Cerebellum (tissue), 4 donors: ENCODE measurements at places on chromosomes 3 and 15. TPM values are rescaled to one million over a fixed set of nuclear protein-coding genes. Genes with fewer than 3 reads are reported as not detected.

DNA sequence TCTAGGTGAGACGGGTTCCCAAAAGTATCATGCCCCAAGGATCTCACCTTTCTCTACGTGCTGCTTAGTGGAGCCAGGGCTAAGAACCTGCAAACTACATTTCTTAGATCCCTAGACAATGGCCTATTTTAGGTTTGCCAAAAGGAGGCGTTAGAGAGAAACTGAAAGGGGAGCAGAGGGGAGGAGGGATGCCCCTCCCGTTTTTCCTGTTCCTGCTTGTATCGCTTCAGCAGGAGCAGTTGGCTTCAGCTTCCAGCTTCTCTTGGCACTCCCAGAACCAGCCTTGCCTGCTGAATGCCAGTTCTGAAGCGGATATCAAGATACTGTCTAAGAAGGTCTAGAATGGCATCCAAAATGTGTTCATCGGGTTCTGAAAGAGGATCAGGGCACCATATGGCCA lies 58.4 kb upstream of the ABHD17C start:
- peak; percentile 38 for DNase-seq

GRCh38 chr3:54827776-54828175 lies 100.1 kb downstream of the LRTM1 start:
- DNase-seq: no peak

GRCh38 chr15:35362195-35362829 lies 183.7 kb downstream of the DPH6 start:
- DNase-seq: no peak

DNA sequence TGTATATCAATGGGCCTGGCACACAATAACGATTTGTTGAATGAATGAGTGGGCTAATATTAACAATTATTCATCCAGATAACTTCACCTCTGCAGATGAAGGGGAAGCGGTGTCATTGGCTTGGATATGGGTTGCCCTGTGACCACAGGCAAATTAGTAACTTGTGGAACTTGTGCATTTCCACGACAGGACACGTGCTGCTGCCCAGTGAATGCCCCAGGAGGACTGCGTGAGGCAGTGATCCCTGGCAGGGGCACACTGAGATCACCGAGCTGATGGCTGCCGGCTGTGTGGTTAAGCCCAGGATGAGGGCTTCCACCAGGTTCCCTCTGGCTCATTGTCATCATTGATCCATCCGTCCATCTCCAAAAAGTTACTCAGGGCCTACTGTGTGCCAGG lies 84.1 kb upstream of the HACD2 start:
- DNase-seq: no peak

DNA sequence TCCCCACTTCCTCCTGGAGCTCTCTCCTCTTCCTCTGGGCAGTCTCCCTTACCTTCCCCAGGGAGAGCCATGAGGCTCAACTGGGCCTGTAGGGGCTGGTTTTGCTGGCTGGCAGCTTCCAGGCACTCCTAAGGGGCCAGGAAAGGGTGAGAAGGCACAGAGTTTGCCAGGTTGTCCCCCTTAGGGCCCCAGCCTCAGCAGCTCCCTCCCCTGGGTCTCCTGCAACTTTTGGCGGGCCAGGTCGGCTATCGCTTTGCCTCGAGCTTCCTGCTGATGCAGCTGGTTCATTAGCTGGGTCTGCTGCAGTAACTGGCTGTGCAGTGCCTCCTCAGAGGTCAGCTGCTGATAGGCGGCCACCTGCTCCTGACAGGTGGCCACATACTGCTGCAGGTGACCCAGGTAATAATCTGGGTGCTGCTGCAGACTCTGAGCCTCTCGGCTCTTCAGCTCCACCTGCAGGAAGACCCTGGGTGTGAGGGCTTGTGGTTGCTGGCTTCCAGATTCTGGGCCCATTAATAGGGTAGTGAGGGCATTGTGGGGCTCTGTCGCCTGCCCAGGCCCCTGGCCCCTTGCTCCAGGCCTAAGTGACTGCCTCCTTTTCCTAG lies 29.7 kb upstream of the OR4F6 start:
- DNase-seq: no peak

DNA sequence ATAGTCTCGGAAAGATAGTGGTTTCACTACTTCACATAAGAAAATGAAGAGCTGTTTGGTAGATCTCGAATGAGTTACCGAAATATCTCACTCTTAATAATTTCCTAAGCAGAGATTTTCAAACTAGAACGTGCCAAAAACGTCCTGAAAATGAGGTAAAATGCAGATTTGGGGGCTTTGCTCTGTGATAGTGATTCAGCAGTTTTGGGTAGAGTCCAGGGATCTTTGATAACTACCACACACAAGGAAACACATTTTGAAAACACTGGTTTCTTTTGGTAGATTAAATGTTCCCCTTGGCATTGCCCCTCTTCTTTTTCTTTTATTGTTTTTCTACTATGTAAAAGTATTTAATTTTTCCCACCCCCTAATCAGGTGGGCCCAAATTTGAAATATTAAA lies 125.9 kb downstream of the EBLN2 start:
- no peak for DNase-seq

- DNase-seq: no peak
Measured at GRCh38 chr3:111590143-111590491, 5.0 kb downstream of the ZBED2 start.

GRCh38 chr15:81133782-81134461 lies at the start of gene CFAP161:
TSS of gene CFAP161 (plus strand) at chr15:81134270. CDS start at chr15:81134330, 60 bp downstream.
- peak; percentile 91 for DNase-seq

DNA sequence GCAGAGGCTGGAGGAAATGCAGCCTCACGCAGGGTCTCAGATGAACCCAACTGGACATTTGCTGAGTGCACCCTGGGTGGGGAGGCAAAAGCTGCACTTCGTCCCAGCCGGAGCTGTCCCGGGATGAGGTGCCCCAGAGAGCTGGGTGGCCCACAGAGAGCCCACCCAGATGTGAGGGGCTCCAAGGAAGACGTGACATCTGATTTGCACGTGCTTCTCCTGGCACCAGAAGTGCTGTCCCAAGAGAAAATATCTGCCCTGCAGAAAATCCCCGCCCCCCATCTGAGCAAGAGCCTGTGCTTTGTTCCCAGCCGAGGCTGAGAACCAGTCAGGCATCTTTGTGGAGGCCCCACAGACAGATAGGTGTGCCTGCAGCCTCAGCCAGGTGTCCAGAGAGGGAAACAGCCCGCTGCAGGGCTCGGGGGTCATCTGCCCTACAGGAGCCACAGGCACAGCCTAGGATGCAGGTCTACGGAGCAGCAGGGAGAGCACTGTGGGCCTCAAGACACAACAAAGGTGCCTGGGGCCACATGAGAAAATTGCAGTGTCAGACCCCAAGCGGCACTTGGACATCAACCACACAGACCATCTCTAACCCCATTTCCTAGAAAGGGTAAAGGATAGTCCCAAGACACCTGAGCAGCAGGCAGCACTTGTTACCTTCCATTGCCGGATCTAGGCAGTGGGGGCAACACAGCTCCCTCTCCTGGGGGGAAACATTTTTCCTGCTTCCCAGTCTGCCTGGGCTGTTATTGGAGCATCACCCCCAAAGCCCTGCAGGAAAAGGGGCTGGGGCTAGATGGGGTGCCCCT lies 5.8 kb downstream of the TMIE start:
- no peak for DNase-seq

DNA sequence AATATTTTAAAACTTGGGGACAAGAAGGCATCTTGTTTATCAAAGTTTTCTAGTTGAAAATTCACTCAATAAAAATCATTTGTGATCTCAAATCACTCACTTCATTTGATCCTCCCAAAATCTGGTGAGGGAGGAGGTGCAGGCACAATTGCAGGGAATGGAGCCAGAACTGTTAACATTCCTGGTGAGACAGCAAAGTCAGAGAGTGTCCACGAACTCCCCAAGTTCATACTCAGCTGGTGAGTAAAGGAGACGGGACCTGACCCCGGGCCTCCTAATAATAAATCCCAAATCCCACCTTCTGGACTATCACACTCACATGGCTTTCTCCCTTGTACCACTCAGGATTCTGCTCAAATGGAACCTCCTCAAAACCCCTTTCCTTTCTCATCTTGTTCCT lies 252.3 kb upstream of the LRTM1 start:
- DNase-seq: no peak

GRCh38 chr3:159480046-159480445 lies 508.6 kb upstream of the IL12A start:
- DNase-seq: no peak

GRCh38 chr3:52392216-52392930 lies 52.5 kb downstream of the SEMA3G start:
- DNase-seq: no peak

DNA sequence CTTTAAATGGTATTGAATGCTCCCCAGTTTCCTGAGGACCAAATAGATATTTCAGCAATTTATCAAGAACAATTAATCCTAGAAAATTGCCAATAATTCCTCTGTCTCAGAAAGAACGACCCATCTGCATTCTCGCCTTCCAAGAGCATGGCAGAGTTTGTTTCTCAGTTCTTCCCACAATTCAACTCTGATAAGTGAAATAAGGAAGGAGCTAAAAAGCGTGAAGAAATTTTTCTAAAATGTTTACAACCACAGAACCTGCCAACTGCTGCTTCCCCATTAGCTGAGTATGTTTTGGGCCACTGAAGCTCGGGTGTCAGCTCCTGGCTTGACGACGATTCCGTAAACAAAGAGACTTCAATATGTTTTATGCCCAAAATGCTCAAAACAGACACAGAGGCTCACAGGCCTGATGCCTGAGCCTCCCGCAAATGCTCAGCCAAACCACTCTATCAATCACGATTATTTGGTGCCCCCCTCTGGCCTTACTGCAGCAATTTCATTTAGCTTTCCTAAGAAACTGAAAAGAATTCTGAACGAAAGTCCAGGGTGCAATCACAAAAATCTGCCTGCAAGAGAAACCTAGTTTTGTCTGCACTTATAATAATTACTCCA lies 259.2 kb upstream of the CCDC54 start:
- peak; percentile 10 for DNase-seq

- DNase-seq: no peak
Measured at GRCh38 chr15:72554471-72555425, 80.6 kb downstream of the ARIH1 start.

DNA sequence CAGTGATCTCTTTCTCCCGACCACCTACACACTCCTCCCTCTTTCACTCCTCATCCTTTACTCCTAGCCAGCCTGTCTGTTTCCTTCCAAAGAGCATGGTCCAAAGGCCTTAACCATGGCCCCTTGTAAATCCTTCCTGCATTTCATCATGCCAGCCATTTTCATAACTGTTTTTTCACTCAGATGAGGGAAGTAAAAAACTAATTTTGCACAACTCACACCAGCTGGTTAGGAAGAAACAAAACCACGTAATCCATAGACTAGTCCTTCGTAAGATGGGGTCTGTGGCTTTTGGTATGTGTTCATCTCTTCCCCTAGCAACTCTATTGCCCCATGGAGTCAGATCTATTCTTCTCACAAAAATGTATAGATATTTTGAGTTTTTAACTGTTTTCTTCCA lies 187.8 kb downstream of the SHOX2 start:
- DNase-seq: no peak

DNA sequence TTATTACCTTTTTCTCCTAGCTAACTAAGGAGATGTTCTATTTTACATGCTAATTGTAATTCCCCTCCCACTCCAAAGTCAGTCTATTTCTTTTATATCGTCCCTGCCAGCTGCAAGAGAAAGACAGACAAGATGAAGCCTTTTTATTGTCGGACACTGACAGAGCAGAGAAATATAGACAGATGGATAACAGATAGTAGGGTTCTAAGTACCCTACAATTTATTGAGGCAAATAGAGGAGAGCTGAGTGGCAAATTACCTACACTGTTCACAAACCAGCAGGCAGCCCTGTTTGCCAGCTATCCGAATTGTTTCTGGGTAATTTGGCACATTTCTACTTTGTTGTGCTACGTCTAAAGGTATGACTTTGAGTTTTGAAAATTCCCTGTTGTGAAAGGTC lies 392.3 kb upstream of the ZNF717 start:
- no peak for DNase-seq

- DNase-seq: peak; percentile 73
Measured at GRCh38 chr3:149512073-149512782, 37.7 kb downstream of the TM4SF4 start.

DNA sequence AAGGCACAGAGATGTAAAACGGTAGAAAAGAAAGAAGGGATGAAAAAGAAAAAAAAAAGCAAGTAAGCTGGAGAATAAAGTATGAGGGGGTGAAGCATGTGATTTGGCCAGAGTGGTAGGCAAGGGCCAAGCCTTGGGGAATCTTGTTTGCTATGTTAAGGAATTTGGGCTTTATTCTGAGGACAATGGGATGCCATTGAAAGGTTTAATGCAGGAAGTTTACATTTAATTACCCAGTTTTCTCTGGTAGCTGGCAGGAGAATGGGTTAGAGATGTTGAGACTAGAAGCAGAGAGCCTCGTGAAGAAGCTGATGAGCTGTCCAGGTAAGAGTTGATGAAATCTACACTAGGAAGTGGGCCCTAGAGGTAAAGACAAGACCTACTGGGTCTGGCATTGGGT lies 455.9 kb downstream of the PDCD6IP start:
- no peak for DNase-seq

DNA sequence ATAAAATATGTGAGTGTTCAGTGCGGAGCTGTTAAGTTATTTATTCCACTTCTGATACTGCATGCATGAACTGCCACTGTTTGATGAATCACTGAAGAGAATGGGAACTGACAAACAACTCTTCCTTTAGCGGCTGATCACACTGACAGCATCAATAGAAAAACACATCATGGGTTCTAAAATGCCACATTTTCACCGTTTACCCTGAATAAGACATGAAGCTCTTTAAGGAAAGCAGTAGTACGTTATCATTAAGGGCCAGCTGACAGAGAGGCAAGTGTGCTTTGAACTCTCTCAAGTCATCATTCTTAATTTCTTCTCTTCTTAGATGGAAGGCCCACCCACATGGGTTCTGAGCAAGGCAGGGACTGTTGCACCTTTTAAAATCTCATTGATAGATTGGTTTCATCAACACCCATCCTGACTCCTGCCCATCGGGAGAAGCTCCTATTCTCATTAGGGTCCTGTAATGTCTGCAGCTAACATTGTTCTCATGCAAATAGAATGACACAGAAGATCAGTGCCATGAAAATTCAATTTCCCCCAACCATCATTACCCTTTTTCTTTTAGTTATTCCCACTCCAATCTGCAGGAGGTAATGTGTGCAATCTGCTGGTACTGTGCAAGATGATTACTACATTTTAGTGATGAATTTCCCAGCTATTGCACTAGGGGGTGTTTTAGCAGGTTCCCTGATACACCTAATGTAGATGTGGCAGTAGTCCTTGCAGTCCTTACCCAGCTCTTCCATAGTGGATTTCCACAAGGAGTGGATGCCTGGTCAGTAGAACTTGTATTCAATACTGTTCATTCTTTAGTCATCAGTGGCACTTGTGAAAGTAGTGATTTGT lies 119.1 kb downstream of the ROBO2 start:
- no peak for DNase-seq

The CHRNB4 gene
- total RNA-seq: 3.1 TPM

The PRC1 gene
- 43.1 TPM for total RNA-seq

The BRPF1 gene
- total RNA-seq: 15.0 TPM

The POLR2M gene
- 193 TPM for total RNA-seq

The AMT gene
- 3.9 TPM for total RNA-seq

The SI gene
- 0.18 TPM for total RNA-seq

The DNASE1L3 gene
- total RNA-seq: 0.54 TPM

The ROPN1 gene
- not detected for total RNA-seq

The PPIP5K1 gene
- total RNA-seq: 60.3 TPM

The OIP5 gene
- 4.6 TPM for total RNA-seq

The POC1A gene
- total RNA-seq: 4.2 TPM

The NDN gene
- total RNA-seq: 76.3 TPM
